NCI-H2171 (cell line): ENCODE measurements at places on chromosomes 2 and 18.

GRCh38 chr2:579351-579886, 97.8 kb downstream of the TMEM18 start:
- DNase-seq = no peak

DNA sequence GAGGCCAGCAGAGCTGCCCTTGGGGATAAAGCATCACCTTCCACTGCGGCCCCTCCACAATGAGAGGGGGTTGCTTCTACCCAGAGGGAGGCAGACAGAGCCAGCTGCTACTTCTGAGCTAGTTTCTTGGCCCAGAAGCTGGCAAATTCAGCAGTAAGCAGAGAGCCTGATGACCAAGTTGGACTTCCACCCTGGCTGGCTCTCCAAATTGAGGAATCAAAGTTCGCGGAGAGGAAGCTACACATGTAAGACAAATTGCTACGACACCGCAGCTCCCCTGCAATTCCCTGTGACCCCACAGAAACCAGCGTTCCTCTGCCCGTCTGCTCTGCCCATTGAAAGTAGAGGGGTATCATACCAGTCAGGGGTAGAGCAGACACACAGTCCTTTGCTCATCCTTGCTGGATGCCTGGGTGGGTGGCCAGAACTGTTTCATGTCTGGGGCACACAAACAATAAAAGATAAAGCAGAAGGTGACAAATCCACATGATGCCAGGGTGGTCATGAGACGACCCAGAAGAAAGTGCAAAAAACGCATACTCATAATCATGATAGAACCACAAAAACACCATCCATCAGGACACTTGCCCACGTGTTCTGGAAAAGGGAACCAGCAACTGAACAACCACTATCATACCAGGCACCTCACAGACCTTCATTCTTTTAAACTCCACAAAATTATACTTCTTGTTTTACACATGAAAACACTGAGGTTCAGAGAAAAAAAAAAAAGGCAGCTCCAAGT, 5.4 kb downstream of the TFCP2L1 start:
- no peak for DNase-seq

DNA sequence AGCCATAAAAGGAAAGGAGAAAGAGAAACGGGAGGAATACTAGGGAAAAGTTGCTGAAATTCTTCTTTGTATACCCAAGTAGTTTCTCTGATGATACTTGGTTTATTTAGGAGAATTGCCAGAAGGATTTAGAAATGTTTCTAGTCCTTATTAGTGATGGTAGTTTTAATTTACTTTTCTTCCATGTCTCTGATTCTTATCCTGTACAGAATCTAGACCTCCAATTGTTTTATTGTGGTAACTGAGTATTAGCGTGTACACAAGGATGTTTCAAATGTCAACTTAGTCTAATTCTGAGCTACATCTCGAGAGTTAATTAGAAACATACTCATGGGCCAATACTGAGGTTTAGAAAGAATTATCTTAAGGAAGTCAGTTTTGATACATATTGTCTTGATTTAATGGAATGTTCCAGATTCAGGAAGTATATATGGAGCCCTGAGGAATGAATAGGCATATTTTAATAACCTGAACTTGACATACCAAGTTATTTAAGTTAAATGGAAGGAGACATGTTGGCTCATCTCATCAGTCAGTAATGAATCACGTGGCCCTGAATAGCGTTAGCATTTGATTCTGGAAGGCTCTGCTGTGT, 219.6 kb downstream of the LTBP1 start:
- DNase-seq = no peak

- DNase-seq = no peak
Observed at GRCh38 chr18:75496151-75496550, 68.6 kb upstream of the SMIM21 start.

- no peak for DNase-seq
Observed at GRCh38 chr2:208645226-208645625, 238.6 kb downstream of the PTH2R start.

GRCh38 chr2:173419506-173419905, 64.8 kb downstream of the CDCA7 start:
- DNase-seq = no peak

- no peak for DNase-seq
Observed at GRCh38 chr2:196944570-196944969, 18.1 kb upstream of the PGAP1 start.

DNA sequence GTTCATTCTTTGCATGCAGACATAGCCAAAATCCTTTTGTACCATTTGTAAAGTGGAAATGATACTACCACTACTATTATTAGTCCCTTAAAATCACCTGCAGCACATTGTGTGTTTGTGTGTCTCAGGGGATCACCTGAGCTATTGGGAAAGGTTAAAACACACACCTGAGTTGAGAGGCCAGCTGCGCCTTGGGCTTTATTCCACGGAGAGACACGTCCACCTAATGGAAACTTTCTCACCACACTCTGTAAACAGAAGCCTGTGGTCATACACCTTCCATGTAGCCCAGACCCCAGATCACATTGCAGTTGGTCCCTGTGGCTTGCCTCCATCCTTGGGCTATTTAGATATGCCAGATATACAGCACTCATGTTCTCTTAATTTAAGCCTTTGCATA, 81.8 kb upstream of the SH3BP4 start:
- DNase-seq = no peak

- no peak for DNase-seq
Observed at GRCh38 chr2:189234991-189235390, 55.4 kb upstream of the COL5A2 start.

DNA sequence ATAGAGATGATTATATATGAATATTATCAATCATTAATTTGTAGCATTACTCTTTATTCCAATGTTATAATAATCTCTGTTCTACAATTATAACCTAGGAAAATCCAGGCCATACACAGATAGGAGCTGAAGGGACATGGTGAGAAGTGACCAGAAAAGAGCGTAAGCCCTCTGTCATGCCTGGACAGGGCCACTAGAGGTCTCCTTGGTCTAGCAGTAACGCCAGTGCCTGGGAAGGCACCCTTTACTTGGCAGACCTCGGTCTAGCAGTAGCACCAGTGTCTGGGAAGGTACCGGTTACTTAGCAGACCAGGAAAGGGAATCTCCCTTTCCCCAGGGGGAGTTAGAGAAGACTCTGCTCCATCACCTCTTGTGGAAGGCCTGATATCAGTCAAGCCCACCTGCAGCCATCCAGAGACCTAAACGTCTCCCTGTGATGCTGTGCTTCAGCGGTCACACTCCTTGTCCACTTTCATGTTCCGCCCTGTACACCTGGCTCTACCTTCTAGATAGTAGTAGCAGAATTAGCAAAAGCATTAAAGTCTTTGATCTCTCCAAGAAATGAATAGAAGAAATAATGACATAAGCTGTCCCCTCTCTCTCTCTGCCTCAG, 447.5 kb upstream of the FSIP2 start:
- no peak for DNase-seq

DNA sequence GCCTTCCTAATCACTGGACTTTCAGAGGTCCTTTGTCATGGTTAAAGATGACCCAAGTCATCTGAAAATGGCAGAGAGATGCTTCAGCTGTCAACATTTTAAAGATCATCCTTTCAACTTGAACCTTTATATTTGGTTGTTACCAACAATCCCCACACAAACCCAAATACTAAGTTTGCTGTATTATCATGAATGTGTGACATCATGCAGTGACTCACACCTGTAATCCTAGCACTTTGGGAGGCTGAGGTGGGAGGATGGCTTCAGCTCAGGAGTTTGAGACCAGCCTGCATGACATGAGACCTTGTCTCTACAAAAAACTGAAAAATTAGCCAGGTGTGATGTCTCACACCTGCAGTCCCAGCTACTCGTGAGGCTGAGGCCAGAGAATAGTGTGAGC, 55.2 kb upstream of the NRP2 start:
- no peak for DNase-seq

DNA sequence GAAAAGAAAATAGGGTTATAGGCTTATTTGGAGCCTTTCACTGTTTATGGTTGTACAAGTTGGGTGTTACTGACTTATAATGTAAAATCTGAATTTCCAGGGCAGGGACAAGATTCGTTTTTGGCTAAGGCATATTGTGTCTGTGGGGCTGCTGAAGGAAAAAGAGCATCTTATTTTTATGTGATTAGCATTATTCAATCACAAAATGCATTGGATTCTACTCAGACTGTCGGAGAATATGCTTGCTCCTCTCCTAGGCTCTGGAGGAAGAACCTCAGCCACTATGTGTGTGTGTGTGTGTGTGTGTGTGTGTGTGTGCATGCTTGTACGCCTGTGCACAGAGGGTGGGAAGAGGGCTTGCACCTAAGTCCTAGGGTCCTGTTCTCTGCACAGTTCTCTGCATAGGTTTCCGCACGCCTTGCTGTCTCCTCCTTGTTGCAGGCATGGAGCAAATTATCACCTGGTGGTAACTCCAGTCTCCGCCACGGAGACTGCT, 44.3 kb downstream of the AGAP1 start:
- no peak for DNase-seq

DNA sequence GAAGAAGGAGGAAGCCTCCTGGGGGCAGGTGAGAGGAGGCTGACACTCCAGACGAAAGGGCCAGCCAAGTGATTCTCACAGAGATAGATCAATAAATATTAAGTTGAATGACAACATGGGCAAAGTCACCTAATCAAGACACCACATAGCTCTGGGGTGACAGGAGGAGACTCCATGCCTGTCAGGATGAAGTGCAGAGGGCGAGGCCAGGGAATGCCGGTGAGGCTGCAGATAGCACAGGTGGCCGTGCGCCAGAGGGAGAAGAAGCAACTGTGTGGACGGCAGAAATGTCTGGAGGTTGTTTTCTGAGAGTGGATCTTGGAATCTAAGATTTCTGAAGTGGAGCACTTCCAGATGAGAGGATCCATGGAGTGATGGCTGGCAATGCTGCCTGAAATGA, 71.4 kb downstream of the NAB1 start:
- DNase-seq = no peak

- DNase-seq = no peak
Observed at GRCh38 chr2:144663207-144663606, 143.3 kb upstream of the ZEB2 start.

- no peak for DNase-seq
Observed at GRCh38 chr2:33210626-33211025, 263.9 kb downstream of the LTBP1 start.

DNA sequence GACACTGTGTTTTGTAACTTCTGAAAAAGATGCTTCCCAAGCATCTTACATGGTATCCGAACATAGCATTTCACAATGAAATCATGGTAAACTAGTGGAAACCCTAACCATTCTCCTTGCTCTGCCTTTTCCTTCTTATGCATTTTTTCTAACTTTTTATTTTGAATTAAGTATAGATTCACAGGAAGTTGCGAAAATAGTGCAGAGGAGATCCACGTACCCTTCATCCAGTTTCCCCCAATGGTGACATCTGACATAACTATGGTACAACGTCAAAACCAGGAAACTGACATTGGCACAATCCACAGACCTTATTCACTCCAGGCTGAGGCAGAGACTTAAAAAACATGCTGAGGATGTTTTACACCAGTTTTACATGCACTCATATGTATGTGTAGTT, 38.3 kb downstream of the AAK1 start:
- DNase-seq = no peak

GRCh38 chr18:78814766-78815165, 164.9 kb upstream of the SALL3 start:
- no peak for DNase-seq

GRCh38 chr2:167814881-167815718, 432.3 kb downstream of the STK39 start:
- DNase-seq = no peak

- DNase-seq = no peak
Observed at GRCh38 chr2:86045541-86045940, 60.1 kb downstream of the POLR1A start.

GRCh38 chr2:122191331-122191730, 435.9 kb downstream of the TSN start:
- no peak for DNase-seq

- no peak for DNase-seq
Observed at GRCh38 chr18:63686871-63687270, 15.9 kb upstream of the SERPINB11 start.

- DNase-seq = no peak
Observed at GRCh38 chr2:44155666-44156446, 12.8 kb upstream of the PPM1B start.

- DNase-seq = no peak
Observed at GRCh38 chr2:203908797-203909185, 27.8 kb upstream of the ICOS start.

GRCh38 chr2:240143801-240144648, 3.6 kb upstream of the OTOS start:
- DNase-seq = peak; percentile 17

DNA sequence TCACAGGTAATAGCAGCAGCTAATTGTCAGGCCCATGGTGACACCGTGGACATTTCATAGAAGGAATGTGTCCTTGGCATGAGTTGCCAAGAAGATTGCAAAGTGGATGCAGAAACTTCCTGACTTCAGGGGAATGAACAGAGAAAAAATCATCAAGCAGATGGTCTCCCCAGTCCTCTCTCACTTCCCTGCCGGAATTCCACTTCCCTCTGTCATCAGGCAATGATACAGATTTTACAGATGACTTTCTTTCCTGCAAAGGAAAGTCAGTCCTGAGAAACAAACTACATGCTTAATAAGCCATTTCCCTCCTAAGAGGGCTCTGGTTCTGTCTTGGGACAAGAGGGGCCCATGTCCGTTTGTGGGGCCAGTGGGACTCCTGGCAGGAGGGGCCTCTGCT, 45.7 kb downstream of the KCNF1 start:
- no peak for DNase-seq

DNA sequence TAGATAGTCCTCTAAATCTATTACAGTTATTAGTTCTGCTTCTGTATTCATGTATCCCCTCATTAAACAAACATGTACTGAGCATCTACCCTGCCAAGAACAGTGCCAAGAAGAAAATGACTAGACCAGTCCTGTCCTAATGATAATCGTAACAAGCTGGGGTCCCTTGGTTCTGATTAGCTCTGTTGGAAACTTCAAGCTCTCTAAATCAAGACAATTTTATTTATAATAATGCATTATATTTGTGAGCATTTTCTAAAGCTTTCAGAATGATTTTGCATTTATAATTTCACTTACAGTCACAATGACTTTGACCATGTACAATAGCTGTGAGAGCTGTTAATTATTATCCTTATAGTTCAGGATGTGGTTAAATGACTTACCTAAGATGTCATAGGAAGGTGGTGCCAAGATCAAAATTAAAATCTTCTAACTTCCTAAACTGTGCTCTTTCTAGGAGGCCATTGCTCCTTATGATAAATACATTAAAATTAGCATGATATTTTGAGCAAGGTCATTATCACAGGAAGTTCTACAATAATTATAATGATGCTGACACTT, 336.5 kb upstream of the SLC39A10 start:
- DNase-seq = no peak
